ENCODE measurements at places on chromosomes 5 and 9. TPM values are rescaled to one million over a fixed set of nuclear protein-coding genes. Genes with fewer than 3 reads are reported as not detected.

DNA sequence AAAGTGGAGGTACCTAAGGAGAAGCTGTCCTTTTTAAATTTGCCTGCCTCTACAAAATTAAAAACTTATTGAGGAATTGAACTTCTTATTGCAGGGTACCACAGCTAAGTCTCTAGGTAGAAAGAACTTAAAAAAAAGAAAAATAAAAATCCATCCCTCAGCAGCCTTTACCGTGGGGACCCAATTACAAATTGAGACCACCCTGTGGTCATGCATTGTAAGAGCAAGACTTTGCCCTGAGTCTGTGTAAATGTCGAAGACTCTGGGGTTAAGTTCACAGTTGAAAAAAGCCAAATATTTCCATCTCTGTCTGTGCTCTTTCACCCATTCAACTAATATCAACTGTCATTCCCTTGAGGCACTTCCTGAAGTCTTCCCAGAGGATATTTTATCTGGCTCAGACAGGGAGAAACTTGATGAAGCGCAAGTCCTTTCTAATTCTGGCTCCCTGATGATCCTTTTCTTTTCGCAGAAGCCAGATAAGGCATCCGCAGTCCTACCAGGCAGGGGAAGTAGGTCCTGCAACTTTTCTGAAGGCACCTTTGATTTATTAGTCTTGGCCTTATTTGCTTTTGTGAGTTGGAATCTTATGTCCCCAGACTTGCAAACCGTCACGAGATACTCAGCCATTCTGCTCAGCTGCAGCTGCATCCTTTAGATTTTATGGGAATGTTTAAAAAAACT is 323.8 kb upstream of the WWC1 start:
- DNase-seq, result peak; percentile 13
- H3K4me3 ChIP-seq, result no peak overlapping the region
- H3K36me3 ChIP-seq, result no peaks in the 10 kb centered on the region
- H3K4me1 ChIP-seq, result peaks cover 9% of the 10 kb centered on the region
- H3K27ac ChIP-seq, result no peak overlapping the region

DNA sequence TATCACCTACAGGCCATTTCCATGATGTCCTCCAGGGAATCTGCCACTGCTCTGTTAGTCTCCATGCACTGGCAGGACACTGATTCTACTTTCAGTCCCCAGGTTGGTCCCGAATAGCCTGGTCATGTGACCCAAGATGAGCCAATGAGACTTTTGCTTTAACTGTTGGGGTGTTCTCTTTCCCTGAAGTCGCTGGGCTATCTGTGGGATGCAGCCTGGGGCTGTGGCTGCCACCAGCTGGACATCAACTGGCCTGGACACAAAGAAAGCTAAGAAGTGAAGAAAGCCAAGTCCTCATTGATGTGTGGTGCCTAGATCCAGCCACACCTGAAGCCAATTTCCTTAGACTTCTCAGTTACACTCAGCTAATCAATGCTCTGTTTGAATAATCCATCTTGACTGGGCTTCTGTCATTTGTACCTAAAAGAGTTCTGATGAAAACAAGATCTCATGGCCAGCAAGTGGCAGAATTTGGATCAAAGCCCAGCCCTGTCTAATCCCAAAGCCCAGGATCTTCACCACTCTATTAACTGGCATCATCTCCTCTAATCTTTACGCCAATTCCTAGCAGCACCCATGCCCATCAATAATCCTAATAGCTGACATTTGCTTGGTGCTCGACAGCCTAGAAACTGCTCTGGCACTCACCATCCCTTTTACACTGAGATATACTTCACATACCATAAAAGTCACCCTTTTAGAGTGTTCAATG is 37.0 kb downstream of the SH3PXD2B start:
- no peaks in the 10 kb centered on the region for H3K27me3 ChIP-seq
- H3K27ac ChIP-seq, result no peak overlapping the region
- no peaks in the 10 kb centered on the region for H3K4me1 ChIP-seq
- H3K36me3 ChIP-seq, result no peaks in the 10 kb centered on the region
- H3K4me3 ChIP-seq, result no peak overlapping the region

- H3K4me3 ChIP-seq, result no peak overlapping the region
- DNase-seq, result no peak
- no peaks in the 10 kb centered on the region for H3K36me3 ChIP-seq
- H3K27ac ChIP-seq, result no peak overlapping the region
Observed at GRCh38 chr9:2413160-2413805, 208.3 kb upstream of the VLDLR start.

GRCh38 chr9:292915-293314 is 78.2 kb downstream of the DOCK8 start:
- no peaks in the 10 kb centered on the region for H3K4me1 ChIP-seq
- no peak for DNase-seq
- no peaks in the 10 kb centered on the region for H3K27me3 ChIP-seq
- no peak overlapping the region for H3K4me3 ChIP-seq
- H3K36me3 ChIP-seq, result no peaks in the 10 kb centered on the region
- no peak overlapping the region for H3K27ac ChIP-seq

DNA sequence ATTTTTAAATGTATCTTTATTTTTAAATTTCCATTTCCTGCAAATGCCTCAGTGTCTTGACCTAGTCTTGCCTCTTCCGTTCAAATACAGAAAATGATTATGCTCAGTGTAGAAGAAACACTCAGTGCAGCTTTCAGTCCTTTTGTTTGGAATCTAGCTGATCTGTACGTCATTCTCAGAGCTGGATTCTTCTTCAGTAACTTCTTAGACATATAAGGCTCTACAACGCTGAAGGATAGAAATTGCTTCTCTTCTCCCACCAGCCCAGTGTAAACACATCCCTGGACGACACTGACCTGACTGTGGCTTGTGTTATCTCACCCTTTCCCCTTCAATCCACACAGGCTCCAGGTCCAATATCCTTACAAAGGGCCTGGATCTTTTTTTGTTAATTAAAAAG is 3.2 kb upstream of the ALDH1B1 start:
- peaks cover 12% of the 10 kb centered on the region for H3K27me3 ChIP-seq
- DNase-seq, result no peak
- no peak overlapping the region for H3K27ac ChIP-seq
- no peak overlapping the region for H3K4me3 ChIP-seq
- H3K4me1 ChIP-seq, result peaks cover 19% of the 10 kb centered on the region

DNA sequence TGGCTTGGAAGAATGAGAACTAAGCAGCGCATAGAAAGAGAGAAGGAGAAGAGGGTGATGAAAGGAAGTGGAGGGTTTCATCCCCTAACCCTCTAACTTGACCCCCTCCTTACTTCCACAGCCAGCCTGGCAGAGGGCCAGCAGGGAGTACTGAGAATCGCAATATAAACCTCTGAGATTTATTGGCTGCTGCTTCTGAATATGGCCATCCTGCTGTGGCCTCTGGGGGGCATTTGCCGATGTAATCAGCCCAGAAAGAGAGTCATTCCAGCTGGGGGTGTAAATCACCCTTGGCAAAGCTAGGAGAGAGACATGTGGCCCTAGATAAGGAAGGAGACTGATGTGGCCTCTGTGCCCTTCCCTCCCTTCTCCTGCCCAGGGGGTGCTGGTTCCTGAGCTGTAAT is 960 bp upstream of the GFRA3 start:
- peaks cover 3% of the 10 kb centered on the region for H3K4me1 ChIP-seq
- no peaks in the 10 kb centered on the region for H3K36me3 ChIP-seq
- H3K27me3 ChIP-seq, result peaks cover 48% of the 10 kb centered on the region
- no peak overlapping the region for H3K27ac ChIP-seq
- no peak for DNase-seq

GRCh38 chr5:22567983-22568382 is 285.2 kb downstream of the CDH12 start:
- no peaks in the 10 kb centered on the region for H3K4me1 ChIP-seq
- H3K36me3 ChIP-seq, result no peaks in the 10 kb centered on the region
- no peak for DNase-seq
- H3K27ac ChIP-seq, result no peak overlapping the region
- H3K27me3 ChIP-seq, result no peaks in the 10 kb centered on the region

- H3K4me1 ChIP-seq, result no peaks in the 10 kb centered on the region
- no peaks in the 10 kb centered on the region for H3K36me3 ChIP-seq
Observed at GRCh38 chr5:174159327-174160114, 114.0 kb downstream of the NSG2 start.

GRCh38 chr5:169280286-169280685 is 20.7 kb downstream of the SLIT3 start:
- no peak for DNase-seq
- no peaks in the 10 kb centered on the region for H3K27me3 ChIP-seq
- H3K36me3 ChIP-seq, result no peaks in the 10 kb centered on the region
- no peaks in the 10 kb centered on the region for H3K4me1 ChIP-seq
- no peak overlapping the region for H3K27ac ChIP-seq

DNA sequence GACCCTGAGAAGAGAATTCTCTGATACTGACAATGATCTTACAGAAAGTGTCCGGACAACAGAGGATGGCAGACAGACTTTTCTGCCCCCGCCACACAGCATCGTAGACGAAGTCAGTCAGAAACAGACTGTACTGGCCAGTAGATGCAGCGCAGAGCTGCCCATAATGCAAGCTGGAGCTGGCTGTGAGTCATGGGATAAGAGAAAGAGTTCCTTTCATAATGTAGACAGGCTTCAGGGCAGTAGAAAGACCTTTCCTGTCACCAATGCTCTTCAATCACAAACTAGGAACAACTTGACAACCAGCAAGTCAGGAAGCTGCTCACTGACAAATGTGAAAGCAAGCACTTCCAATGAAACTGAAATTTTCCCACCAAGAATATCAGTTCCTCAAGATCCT is 5.1 kb downstream of the SPATA31D1 start:
- H3K27me3 ChIP-seq, result no peaks in the 10 kb centered on the region
- no peaks in the 10 kb centered on the region for H3K36me3 ChIP-seq
- H3K27ac ChIP-seq, result no peak overlapping the region
- no peak for DNase-seq

DNA sequence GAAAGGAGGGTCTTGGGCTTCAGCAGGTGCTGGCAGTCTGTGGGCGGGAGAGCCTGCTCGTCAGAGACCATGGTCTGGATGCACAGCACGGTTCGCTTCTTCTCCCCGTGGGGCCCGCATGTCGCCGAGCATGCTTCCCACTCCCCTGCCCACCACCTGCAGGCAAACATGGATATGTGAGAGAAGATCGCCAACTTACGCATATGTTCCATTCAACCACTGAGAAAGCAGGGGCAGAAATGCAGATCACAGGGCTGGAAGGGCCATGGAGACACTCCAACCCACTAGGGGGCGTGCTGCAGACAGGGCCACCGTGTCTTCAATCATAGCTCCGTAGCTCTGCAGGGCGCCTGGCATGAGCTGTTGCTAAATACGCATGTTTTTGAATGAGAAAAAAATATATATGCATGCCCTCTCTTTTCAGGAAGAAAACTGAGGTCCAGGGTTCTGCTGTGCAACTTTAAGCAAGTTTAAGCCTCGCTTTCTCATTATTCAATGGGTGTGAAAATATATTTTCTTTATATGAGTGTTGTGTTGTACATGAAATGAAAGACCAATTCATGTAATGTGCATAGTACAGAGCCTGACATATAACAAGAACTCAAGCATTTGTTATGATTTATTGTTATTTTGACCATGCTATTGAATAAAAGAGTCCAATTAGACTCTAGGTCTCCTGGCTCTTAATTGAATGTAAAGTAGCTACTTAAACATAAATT is 148.0 kb downstream of the TARS1 start:
- H3K4me1 ChIP-seq, result no peaks in the 10 kb centered on the region
- H3K27ac ChIP-seq, result no peak overlapping the region
- no peaks in the 10 kb centered on the region for H3K36me3 ChIP-seq
- DNase-seq, result peak; percentile 77

GRCh38 chr5:169192536-169192935 is 108.4 kb downstream of the SLIT3 start:
- H3K27ac ChIP-seq, result no peak overlapping the region
- DNase-seq, result no peak
- no peaks in the 10 kb centered on the region for H3K4me1 ChIP-seq
- H3K4me3 ChIP-seq, result no peak overlapping the region
- no peaks in the 10 kb centered on the region for H3K27me3 ChIP-seq

GRCh38 chr5:131270809-131271208 is 7.0 kb downstream of the CDC42SE2 start:
- H3K4me1 ChIP-seq, result peaks cover 3% of the 10 kb centered on the region
- DNase-seq, result no peak
- H3K27ac ChIP-seq, result no peak overlapping the region
- H3K36me3 ChIP-seq, result no peaks in the 10 kb centered on the region

- H3K36me3 ChIP-seq, result no peaks in the 10 kb centered on the region
- peak; percentile 76 for DNase-seq
- no peak overlapping the region for H3K4me3 ChIP-seq
- peaks cover 4% of the 10 kb centered on the region for H3K27me3 ChIP-seq
- no peak overlapping the region for H3K27ac ChIP-seq
- peaks cover 25% of the 10 kb centered on the region for H3K4me1 ChIP-seq
Observed at GRCh38 chr5:52419357-52419756, 368.4 kb upstream of the ITGA1 start.

GRCh38 chr9:2289263-2289662 is 274.1 kb downstream of the SMARCA2 start:
- H3K27me3 ChIP-seq, result no peaks in the 10 kb centered on the region
- no peak overlapping the region for H3K27ac ChIP-seq
- no peaks in the 10 kb centered on the region for H3K36me3 ChIP-seq
- DNase-seq, result no peak

DNA sequence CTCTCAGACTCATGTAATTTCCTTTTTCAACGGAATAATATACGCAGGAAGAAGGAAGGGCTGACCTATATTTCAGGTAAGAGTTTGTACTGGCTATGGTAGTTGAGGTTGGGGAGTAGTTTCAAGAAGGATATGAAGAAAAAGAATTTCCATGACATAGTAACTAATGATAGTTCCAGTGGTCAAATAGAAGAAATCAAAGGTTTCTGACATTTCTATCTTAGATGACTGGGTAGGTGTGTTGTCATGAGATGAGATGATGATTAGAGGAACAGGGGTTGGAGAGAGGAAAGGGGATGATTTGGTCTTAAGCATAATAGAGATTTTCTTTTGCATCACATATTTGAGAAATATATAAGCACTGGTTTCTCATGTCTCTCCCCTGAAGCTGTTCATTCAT is 166.0 kb downstream of the SPATA31D1 start:
- peaks cover 9% of the 10 kb centered on the region for H3K4me1 ChIP-seq
- no peaks in the 10 kb centered on the region for H3K27me3 ChIP-seq
- H3K4me3 ChIP-seq, result no peak overlapping the region

GRCh38 chr5:127969002-127969401 is 114.6 kb upstream of the SLC12A2 start:
- H3K27me3 ChIP-seq, result no peaks in the 10 kb centered on the region
- H3K36me3 ChIP-seq, result no peaks in the 10 kb centered on the region
- no peak overlapping the region for H3K4me3 ChIP-seq
- no peak for DNase-seq
- no peak overlapping the region for H3K27ac ChIP-seq
- H3K4me1 ChIP-seq, result peaks cover 8% of the 10 kb centered on the region

DNA sequence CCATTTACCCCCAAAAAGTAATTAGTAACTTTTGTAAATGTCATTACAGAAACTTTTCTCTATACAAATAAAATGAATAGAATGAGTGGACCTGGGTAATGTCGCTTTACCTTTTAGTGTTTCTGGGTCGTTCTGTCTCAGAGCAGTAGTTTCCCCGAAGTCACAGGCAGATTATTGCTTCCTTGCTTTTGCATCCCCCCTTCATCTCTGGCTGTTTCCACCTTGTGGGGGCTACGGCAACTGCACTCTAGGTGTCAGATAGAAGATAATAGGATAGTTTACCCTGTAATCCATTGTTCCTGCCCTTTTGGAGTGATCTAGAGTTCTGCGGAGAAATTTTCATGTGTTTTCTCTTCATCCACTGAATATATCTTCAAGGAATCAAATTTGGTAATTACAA is 68.7 kb downstream of the PRR16 start:
- H3K4me1 ChIP-seq, result peaks cover 6% of the 10 kb centered on the region
- no peaks in the 10 kb centered on the region for H3K36me3 ChIP-seq

CCDC152 gene
- 11.8 TPM for total RNA-seq

- peaks cover 9% of the 10 kb centered on the region for H3K36me3 ChIP-seq
- H3K27ac ChIP-seq, result no peak overlapping the region
- no peaks in the 10 kb centered on the region for H3K27me3 ChIP-seq
- no peak for DNase-seq
Observed at GRCh38 chr9:123127512-123128075, 94.1 kb downstream of the GPR21 start.

CNTNAP3B gene
- total RNA-seq, result 16.0 TPM
